Fibroblast of the aortic adventitia (primary cell): ENCODE measurements at places on chromosomes 2 and 18. TPM values are rescaled to one million over a fixed set of nuclear protein-coding genes. Genes with fewer than 3 reads are reported as not detected.

The UGT1A6 gene
- total RNA-seq = 0.09 TPM in 1 of 2 replicates, not detected in the other

The OTX1 gene
- total RNA-seq = 0.27 and 0.57 TPM in 2 replicates

The TDRD15 gene
- not detected in 2 replicates for total RNA-seq

The MCM6 gene
- 13.2 and 39.1 TPM in 2 replicates for total RNA-seq

The AQP4 gene
- not detected in 2 replicates for total RNA-seq

The SEPTIN2 gene
- total RNA-seq = 472 and 546 TPM in 2 replicates
